ENCODE measurements at places on chromosomes 2 and 18.

- no peak for DNase-seq
Observed at GRCh38 chr2:157735532-157735931, 106.9 kb upstream of the ACVR1C start.

- DNase-seq: no peak
Observed at GRCh38 chr2:179429060-179429471, 164.4 kb upstream of the SESTD1 start.

DNA sequence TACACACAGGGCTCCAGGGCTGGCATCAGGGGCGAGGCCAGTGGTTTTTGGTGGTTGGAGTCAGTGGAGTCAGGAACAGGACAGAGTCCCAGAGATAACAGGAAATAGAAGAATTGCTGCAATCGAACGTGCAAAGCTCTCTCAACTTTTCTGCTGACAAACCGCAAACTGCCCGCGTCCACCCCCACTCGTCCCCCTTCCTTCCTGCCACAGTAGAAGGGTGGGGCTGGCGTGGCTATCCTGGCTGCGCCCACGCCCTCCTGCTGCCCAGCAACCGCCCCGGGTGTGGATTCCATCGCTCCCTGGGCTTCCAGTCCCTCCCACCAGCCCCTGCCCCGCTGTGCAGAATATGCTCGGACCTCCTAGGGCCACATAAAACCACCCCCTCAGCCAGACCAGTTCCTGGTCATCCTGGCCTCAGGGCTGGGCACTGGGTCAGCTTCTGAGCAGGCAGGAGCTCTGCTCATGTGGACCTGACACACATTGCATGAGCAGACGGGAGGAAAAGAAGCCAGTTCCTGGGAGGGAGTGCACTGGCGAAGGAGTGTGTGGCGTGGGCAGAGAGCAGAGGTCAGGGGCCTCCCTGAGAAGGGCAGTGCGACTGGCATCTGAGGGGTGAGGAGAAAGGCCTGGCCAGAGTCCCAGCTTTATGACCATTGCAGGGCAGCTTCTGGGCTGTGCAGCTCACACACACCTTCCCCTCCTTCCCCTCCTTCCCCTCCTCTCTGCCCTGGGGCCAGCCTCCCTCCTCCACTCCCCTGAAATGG is 85.4 kb upstream of the ATG16L1 start:
- DNase-seq: peak; percentile 23

DNA sequence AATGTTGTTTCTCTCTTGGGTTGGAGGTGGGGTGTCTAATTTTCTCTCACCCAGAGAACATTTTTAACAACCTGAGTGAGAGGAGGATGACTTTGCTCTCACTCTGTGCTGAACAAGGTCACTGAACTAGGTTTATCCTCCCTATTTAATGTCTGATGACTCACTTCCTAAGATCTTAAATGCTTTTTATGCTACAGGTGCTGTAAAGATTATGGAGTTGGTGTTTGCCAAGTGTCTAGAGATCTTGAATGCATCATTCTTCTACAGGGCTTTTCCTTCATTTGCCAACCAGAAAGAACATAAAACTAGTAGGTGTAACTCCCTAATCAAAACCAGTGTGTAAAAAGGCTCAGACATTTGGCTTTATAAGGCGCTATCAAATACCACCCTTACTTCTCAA is 350.5 kb upstream of the ETAA1 start:
- DNase-seq: no peak

DNA sequence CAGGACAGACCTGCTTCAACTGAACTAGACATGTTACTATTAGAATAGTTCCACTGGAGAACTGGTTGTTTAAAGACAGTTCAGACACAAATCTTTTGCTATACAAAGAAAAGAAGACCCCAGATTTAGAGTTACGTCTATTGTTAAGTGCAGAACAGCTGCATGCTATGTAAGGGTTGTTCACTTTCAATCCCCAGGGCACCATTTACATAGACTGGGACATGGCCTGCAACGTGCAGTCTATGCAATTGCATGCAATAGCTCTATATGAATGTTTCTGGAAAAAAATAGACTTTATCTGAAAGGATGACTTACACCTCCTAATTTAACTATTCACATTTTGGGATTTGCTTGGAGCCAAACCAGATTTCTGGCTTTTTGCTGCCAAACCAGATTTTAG is 36.1 kb upstream of the DPP10 start:
- DNase-seq: no peak

GRCh38 chr2:127025359-127026166 is 81.4 kb downstream of the BIN1 start:
- DNase-seq: peak; percentile 32

- no peak for DNase-seq
Observed at GRCh38 chr2:228426502-228427216, 245.2 kb upstream of the SPHKAP start.

DNA sequence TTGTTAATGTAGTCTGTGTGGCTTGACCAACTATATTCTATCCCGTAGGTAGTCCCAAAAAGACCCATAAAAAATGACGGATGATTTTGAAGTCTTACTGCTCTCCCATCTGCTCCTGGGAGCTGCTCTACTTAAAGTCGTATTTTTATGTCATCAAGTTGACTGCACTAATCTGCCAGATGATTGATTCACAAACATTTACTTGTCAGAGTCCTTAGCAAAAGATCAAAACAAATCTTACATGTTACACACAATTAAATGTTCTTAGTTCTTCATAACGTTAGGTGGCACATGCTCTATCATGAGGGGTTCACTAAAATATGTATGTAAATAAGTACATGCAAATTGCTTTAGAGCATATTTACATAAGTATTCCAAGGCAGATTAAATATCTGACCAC is 498.3 kb upstream of the LRRTM4 start:
- no peak for DNase-seq

DNA sequence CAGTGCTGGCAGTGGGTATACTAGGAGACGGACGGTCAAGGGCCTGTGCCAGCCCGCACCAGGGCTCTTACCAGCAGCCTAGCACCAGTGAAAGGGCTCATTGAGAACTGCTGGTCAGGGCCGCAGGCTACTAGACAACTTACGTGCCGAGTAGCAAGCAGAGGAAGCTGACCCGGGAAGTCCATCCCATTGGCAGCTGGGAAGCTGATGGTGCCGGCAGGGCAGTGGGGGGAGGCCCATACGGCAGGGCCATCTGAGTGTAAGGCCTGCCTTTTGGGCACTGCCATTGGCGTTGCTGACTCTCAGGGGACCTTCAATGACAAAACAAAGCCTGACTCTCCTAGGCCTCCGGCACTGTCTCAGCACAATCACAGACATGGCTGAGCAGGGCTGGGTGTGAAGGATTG is 20.6 kb downstream of the EFR3B start:
- no peak for DNase-seq

- no peak for DNase-seq
Observed at GRCh38 chr2:36530983-36531354, 67.0 kb downstream of the FEZ2 start.

- DNase-seq: no peak
Observed at GRCh38 chr2:147711031-147711430, 133.8 kb upstream of the ACVR2A start.
